ENCODE measurements at places on chromosomes 3 and 15.

DNA sequence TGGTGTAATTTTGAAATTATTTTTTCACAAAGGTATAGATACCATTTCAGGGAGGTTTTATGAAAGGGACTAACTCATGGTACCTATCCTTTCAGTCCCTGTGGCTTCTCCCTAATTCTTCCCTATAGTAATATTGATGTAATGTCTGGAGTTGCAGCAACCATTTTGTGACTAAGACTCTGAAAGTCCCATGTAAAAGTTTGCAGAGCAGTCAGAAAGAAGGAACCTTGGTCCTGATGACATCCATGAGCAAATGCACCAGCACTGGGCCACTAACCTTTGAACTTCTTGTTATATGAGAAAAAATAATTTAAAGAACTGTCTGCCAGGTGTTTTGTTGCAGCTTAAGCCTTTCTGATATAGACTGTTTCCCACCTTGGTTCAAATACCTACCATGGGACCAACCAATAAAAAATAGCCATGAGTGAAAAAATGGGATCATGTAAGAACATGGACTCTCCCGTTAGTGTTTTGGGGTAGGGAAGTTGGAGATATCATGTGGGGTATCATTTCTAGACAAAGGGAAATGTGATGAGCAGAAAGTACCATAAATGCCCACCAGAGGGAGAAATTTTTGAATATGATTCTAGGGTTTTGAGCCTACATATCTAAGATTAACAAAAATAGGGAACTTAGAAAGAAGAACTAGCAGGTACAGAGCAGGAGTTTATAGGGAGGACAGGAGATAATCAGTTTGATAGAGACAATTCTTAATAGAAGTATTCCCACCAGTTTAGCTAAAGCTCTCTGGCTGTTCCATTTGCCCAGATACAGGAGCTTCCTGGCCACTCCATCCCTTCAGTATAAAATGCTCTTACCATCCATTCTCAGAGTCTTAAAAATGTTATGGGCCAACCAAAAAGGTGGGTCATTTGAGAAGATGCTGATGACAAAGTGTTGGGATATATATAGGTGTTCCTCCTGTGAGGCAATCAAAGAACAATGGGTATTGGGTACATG is 3.4 kb upstream of the CPOX start:
- DNase-seq = no peak

GRCh38 chr15:95853350-95853749 is 477.1 kb upstream of the NR2F2 start:
- DNase-seq = no peak

DNA sequence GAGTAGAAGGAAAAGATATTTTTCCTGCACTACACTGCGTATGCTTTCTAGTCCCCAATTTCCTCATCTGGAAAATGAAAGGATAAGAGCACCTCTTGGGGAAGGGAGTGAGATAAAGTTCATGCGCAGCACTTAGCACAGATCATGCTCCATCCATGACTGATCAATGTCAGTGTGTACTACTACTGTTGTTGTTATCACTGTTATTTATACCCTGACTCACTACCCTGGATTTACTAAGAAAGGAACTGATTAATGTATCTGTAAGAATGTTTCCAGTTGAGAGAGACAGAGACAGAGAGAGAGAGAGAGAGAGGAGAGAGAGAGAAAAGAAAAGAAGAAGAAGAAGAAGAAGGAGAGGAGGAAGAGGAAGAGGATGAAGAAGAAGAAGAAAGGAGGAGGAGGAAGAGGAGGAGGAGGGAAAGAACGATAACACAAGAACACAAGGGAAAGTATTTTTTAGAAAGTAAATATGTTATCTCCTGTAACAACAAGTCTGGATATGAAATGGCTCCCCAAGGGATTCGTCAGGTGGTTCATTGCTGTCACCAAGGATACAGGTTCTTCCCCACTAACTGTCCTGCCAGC is 212.2 kb upstream of the PROK2 start:
- no peak for DNase-seq

- no peak for DNase-seq
These were observed 699 bp upstream of the SHOX2 start for GRCh38 chr3:158106766-158107471.

DNA sequence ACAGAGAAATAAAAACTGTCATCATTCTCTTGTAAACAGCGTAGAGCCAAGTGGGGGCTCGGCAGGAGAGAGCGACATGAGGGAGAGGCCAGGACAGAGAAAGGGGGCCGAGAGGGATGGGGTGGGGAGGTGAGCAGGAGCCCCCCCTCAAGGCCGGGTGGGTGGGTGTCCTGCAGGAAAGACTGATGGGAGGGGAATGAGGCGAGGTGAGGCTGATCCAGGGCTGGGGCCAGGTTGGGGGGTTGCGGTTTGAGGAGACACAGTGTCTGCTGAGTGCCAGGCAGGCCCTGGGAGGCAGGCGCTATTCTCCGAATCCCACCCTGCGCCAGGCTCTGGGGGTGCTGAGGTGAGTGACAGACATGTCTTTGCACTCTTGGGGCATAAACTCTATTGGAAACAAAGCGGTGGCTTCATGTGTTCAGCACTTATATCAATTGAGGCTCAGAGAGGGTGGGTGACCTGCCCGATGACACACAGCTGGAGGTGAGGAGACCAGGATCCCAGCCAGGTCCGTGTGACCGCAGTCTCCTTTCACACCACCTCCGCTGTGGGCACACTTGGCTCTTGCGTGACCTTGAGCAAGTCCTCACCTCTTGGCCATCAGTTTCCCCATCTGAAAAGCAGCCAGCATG is 19.6 kb upstream of the CSPG4 start:
- no peak for DNase-seq

- no peak for DNase-seq
These were observed 616.4 kb upstream of the CBLB start for GRCh38 chr3:106485217-106485616.

- no peak for DNase-seq
These were observed 5.3 kb upstream of the ZNF445 start for GRCh38 chr3:44482721-44483120.

DNA sequence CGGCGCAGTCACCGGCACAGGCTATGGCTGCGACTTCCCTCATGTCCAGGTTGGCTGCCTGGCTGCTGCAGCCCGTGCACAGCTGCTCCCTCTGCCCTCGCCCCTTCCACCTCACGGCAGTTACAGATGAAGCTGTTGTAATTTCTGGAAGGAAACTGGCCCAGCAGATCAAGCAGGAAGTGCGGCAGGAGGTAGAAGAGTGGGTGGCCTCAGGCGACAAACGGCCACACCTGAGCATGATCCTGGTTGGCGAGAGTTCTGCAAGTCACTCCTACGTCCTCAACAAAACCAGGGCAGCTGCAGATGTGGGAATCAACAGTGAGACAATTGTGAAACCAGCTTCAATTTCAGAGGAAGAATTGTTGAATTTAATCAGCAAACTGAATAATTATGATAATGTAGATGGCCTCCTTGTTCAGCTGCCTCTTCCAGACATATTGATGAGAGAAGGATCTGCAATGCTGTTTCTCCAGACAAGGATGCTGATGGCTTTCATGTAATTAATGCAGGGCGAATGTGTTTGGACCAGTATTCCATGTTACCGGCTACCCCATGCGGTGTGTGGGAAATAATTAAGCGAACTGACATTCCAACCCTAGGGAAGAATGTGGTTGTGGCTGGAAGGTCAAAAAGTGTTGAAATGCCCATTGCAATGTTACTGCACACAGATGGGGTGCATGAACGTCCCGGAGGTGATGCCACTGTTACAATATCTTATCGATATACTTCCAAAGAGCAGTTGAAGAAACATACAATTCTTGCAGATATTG is 13.2 kb upstream of the GNB4 start:
- DNase-seq = no peak

DNA sequence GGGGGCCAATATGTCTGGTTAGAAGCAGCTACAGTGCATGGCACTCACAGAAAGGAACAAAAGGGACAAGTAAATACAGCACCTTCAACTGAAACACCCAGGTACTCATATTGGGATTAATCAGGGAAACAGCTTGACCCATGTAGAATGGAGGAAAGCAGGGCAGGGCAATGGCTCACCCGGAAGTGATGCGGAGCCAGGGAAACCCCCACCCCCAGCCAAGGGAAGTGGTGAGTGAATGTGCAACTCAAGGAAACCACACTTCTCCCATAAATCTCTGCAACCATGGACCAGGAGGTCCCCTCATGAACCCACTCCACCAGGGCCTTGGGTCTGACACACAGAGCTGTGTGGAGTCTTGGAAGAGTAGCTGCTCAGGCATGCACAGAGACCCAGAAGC is 117.1 kb downstream of the MTHFS start:
- no peak for DNase-seq

DNA sequence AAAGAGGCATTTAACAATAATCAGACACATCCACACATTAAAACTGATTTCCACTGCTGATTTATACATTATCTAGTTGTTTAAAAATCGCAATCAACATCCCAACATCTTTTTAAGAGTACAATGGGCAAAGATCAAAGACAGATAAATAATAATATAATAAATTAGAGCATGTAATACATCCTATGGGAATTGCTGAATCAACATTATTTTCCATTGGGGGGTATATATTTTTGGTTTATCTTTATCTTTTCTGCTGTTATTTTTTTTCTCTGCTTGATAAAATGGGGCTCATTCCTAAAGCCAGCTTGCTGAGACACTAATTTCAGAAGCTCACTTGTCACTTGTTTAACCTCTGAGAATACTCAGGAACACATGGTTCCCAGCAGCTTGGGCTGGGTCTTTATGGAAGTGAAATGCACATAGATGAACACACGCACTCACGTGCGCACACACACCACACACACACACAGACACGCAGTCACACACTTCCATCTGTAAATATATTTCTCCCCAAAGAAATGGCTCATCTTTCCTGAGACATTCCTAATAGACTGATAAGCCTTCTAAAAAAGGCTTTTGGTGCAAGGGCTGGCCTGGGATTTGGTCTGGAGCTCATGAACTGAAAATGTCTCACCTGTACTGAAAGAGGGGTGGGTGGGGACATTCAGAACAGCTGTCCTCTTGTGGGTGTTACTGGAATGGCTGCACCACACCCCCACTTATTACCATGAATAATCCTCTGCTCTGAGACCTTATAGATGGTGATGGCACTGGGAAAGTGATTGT is 3.5 kb upstream of the PPIB start:
- no peak for DNase-seq

DNA sequence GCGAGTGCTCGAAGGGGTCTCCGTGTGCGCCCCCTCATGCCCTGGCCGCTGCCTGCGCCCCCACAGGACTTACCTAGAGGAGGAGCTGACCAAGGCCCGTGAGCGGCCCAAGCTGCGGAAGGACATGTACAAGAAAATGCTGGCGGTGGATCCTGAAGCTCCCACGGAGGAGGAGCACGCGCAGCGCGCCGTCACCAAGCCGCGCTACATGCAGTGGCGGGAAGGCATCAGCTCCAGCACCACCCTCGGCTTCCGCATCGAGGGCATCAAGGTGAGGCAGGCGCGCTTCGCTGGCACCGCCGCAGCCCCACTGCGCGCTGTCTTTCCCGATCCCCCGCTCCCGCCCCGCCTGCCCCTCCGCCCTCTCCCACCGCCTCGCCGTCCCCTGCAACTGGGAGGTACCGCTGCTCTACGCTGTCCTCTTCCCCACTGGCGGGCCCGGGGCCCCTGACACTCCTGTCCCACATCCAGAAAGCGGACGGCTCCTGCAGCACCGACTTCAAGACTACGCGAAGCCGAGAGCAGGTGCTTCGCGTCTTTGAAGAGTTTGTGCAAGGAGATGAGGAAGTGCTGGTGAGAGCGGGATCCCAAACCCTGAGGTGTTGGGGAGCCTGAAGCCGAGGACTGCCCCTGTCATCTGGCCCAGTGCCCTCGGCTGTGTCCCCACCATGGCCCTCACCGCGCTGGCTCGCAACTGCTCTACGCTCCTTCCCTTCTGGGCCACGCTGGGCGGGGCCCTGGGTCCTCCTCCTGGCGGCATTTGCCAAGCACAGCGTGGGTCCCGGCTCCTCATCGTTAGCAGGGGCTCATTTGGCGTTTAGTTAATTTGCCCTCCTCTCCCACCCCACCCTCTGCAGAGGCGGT is 8.5 kb downstream of the ITPKA start:
- DNase-seq = no peak

DNA sequence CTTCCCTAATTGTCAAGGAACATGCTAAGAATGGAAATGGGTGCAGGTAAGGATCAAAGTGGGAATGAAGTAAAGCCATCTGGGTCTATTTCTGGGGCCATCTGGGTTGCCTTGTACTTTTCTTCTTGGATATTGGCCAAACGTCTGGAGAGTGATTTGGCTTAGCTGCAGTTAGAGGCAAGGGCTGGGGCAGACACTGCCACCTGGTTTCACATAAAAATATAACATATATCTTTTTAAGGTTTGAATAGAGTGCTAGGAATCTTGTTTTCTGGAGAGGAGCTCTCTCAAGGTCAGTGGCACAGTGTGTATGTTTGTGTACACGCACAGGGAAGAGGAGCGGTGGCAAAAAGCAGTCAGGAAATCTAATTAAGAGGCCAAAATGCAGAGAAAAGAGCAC is 24.7 kb upstream of the EOMES start:
- no peak for DNase-seq

GRCh38 chr3:120101624-120102023 is 7.4 kb upstream of the GSK3B start:
- DNase-seq = no peak

GRCh38 chr3:49132437-49133225 is at the start of gene LAMB2:
Gene LAMB2, minus strand, starts transcription at chr3:49133050. Its CDS starts 183 bp downstream, at chr3:49132867.
- no peak for DNase-seq

DNA sequence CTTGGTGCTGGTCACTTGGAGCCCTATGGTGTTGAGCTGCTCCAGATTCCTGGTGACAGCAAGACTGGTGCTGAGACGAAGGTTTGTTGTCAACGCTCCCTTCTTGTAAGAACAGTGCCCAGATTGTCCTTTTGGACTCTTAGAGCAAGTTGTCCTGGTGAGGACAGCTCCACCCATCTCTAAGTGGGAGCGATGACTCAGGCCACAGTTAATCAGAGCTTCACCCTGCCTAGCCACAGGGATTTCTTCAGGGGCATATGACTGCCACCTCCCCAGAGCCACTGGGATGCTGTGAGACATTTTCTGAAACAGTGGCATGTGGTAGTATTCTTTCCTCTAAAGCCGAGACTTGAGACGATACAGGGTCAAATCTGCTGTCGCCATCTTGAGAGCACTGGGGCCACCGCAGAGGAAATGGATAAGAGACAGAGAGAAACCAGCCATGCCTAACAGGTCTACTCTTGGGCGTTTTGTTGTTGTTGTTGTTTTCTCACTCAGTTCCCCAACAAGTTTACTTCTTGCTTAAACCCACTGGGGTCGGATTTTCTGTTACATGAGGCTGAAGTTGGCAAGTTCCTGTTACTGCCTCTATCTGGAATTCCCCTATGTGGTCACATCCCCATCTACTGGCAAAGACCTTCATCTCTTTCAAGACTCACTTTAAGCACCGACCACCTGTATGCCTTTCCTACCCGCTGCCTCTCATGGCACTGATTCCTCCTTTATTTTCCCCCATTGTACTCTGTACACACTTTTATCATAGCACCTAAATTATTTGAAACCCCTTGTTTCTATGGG is 16.0 kb upstream of the PCOLCE2 start:
- no peak for DNase-seq

DNA sequence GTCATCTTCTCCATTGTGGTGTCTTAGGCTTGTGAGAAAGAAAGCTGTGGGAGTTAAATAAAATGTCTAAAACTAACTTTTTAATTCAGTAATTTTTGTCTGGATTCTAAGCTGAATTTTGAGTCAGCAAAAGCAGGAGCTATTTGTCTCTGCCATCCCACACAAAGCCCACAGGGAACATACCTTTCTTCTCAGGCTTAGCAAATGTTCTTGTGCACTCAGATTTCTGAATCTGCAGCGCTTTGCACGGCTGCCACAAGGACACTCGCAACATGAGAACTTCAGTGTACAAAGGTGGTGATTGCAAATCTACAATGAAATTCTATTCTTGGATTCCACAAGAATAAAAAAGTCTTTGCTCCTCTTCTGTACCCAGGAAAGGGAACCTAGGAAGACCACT is 88.2 kb upstream of the RNF7 start:
- no peak for DNase-seq

All from mesenteric fat pad (tissue), 1 donor.